ENCODE measurements at places on chromosomes 6 and 20.

DNA sequence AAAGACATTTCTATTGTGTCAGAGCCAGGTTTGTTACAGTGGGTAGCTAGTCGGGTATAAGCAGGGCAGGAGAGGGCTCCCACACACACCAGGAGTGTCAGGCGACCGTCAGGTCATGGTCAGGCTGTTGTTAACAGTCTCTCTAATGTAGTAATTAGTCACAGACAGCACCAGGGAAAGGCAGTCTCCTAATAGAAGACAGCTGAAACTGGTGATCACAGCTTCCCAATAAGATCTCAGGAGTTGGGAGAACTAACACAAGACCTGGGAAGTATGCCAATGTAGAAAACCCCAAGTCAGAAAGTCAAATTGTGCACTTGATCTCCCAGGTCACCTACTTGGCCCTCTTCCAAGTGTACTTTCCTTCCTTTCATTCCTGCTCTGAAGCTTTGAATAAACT lies 53.0 kb upstream of the GPR6 start:
- no peak for DNase-seq

DNA sequence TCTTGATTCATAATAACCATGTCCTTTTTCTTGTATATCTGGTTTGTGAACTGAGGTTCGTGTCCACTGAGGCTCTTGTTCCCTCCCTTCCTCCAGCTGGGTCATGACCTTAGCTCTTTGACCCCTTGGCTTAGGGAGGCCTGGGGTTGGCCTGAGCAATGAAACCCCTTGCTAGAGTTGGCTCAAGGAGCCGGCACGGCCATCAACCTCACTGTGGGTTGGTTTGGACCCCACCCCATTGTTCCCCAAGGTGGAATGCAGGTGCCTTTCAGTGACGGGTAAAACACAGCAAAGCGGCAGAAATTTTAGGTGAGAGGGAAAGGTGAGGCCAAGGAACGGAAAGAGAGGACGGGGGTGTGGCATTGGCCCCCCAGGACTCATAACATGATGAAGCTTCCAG lies 44.5 kb upstream of the PHACTR3 start:
- DNase-seq, result no peak

GRCh38 chr20:6940876-6941275 lies 173.4 kb downstream of the BMP2 start:
- DNase-seq, result no peak

- DNase-seq, result no peak
These were observed 759.1 kb downstream of the PTPRT start for GRCh38 chr20:42430598-42430997.

DNA sequence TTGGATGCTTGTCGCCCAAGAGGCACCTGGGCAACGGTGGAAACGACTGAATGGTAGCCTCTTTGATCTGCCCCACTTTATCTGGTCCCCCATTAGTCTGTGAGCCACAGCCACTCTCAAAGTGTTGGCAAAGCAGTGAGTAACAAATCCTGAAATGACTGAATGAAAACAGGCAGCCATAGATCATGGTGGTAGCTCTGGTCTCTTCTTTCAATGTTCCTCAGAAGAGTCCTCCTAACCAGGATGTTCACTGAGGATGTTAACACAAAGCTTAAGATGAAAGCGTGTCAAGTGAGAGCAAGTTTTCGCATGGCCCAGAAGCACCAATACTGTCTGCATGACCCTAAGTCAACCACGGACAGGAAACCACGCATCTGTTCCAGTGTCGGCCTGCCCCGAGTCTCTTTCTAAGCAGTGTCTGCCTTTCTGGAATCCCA lies 107.3 kb downstream of the IRF4 start:
- DNase-seq, result no peak
